ENCODE measurements at places on chromosomes 12 and 14. TPM values are rescaled to one million over a fixed set of nuclear protein-coding genes. Genes with fewer than 3 reads are reported as not detected.

Gene CCND2
- total RNA-seq = 562 TPM

Gene ZNF384
- total RNA-seq = 16.4 TPM

Gene USP44
- total RNA-seq = 3.9 TPM

Gene HSPA2
- total RNA-seq = 412 TPM

Gene KRT71
- total RNA-seq = not detected
